ENCODE measurements at places on chromosomes 7 and 10.

DNA sequence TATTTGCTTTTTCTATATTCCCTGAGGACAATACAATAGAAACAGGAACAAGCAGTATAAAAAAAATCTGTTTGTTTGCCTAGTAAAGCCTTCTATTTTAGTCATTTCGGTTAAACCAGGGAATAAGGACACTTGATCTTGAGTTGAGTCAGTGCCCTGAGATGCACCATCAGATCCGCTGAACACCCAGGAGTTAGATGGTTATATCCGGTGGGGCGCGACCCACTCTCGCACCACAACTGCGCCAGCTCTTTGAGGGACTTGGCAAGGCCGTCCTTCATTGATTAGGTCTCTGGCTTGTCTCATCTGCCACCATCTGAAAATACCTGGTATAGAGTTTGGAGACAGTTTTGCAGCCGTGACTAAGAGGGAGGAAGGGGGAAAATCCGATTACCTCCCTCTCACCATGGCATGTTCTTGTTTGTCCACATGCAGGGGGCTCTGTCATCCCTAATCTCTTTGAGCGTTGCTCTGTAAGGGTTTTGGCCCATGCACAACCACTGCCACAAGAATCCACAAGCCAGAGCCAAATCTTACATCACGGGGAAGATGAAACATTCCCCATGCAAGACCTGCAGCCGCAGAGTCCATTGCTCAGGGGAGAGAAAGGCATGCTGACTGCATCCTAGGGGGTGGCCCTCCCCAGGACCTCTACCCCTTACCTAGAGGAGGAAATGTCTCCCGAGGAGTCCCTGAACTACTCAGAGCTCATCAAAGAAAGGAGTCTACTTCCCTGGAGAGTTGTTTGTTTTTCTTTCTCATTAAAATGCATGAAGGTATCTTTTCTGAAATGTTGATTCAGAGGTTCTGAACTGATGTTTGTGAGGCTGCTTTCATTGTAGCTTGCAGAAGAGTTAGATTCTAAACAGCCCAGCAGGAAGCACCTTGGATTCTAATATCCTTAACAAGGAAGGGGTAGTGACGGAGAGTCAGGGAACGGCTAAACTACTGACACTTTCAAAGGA is 101.6 kb upstream of the FAM171A1 start:
- DNase-seq = no peak

- DNase-seq = no peak
These were observed 23.1 kb downstream of the MDFIC start for GRCh38 chr7:114944745-114945625.

GRCh38 chr10:13776861-13777311 is 190.1 kb downstream of the PRPF18 start:
- no peak for DNase-seq

DNA sequence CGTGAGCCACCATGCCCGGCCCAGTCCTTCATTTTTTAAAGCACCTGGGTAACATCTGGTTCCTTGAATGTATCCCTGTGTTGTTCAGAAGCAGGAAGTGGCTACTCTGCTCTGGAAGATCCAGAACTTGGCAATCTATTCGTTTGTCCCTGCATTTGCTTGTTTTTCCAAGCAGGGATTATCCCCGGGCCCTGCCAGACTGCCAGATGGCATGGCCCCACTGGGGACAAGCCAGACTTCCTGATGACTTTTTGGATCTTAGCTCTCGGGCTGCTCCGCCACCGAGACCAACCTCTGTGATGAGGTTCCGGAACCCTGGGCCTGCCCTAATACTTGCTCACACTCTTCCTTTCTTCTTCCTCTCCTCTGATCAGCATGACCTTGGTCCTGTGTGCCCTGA is 496.7 kb downstream of the TYW1 start:
- DNase-seq = no peak

DNA sequence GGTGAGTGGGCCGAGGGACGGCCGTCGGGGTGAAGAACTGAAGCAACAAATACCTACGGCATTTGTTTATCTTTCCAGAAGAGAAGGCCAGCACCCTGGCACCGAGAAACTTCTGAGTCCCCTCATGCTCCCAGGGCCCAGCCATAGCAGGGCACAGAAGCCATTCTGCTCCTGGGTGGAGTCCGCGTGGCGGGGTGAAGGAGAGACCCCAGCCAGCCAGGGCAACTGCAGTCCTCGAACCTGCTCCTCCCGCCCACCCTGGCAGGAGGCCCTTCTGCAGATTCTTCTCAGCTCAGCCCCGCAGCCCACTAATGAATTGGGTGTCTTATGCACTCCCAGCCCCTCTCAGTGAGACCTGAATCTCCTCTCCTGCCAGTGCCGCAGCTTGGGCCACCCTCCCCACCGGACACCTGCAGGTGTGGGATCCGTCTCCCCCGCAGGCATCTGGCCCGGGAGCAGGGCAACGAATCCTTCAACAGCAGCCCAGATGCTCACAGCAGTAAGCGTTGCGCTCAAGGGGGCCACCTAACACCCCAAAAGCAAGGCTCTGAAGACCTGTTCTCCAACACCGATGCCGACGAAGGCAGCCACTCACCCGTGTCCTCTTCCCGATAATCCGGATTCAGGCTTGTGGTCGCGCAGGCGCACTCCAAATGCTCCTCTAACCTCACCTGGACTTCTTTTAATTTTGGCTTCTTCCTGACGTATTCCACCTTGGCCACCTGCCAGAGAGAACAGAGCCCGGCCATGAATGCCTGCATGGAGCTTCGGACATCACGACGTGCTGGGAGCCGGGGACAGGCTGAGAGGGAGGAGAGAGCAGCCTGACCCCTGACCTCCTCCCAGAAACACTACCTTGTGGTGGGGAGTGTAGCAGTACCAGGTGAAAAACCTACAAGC is 18.9 kb downstream of the PDGFA start:
- no peak for DNase-seq

DNA sequence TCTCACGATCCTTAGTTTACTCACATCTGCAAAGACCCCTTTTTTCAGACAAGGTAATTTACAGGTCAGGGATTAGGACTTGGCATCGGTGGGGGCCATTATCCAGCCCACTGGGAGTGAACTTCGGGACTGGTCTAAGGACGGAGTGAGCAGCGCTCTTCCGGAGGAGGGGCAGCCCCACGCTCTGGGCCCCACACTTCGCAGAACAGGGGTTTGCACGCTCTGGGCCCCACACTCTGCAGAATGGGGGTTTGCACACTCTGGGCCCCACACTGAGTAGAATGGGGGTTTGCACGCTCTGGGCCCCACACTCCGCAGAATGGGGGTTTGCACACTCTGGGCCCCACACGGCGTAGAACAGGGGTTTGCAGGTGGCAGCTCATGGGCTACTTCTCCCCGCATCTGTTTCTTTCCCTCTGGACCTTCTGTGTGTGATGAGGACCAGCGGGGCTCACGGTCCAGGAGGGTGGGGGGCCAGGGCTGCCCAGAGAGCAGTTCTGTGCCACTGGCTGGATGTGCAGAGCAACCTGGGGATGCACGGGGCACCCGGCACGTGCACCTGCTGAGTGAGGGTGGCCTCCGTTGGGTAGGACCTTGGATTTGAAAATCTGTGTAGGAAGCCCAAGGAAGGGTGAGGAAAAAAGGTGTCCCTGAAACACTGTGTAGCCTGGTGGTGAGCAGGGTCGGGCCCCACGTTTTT is 134.8 kb downstream of the WDR37 start:
- no peak for DNase-seq

DNA sequence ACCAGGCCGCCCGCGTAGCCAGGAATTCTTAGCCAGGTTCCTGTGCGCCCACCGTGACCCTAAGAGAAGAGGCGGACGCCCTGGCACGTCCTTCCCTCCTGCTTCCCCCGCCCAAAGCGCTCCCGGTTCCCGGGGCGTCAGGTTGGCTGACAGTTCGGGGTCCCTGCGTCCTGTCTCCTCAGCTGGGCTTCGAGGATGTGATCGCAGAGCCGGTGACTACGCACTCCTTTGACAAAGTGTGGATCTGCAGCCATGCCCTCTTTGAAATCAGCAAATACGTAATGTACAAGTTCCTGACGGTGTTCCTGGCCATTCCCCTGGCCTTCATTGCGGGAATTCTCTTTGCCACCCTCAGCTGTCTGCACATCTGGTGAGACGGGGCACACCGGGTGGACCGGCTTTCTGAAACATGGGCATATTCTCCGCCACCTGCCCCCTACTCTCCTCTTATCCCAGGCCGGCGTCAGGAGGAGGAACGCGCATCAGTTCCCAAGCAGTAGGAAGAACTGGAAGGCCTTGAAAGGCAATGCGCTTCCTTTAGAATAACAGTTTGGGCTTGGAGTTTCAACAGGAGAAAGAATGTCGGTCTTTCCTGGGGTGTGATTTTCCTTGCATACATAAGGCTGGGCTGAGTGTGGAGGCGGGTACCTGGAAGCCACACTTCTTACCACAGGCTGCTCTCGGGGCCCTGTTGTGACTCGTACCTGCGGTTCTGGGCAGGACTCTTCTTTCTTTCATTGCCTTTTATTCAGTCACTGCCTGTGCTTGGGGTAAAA is 728 bp downstream of the CAV2 start:
- DNase-seq = no peak

- DNase-seq = no peak
These were observed 13.5 kb downstream of the CHST15 start for GRCh38 chr10:124079864-124080263.

DNA sequence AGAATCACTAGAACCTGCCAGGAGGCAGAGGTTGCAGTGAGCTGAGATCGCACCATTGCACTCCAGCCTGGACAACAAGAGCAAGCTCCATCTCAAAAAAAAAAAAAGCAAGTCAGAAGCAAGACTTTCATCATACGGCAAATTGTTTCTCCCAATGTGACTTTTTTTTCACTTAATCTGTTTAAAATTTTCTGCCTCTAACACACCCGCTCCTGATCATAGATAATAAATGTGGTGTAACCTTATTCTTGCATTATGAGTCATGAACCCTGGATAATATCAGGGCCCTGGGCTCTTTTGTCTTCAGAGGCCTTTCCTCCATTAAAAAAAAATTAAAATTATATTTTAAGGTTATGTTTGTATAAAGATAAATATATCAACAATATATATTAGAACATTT is 111.4 kb upstream of the JCAD start:
- no peak for DNase-seq

DNA sequence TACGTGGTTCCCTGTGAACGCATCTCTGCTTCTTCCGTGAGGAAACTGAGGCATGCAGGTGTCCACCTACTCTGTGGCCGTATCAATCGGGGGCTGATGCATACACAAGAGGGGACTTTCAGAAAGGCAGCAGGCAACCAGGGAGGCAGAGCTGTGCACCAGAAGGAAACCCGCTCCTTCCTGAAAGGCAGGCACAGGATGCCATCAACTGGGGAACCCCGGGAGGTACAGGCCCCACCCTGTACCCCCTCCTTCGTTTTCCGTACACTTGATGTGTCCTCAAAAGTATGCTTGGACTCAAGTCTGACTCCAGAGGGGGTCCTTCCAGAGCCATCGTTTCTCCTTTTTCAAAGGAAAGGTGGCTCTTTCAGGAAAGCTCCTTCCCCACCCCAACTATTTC is 59.5 kb downstream of the ASB13 start:
- DNase-seq = no peak

GRCh38 chr10:86267286-86268195 is 99.1 kb downstream of the GRID1 start:
- no peak for DNase-seq

GRCh38 chr10:28924717-28925116 is 247.4 kb downstream of the BAMBI start:
- DNase-seq = no peak

DNA sequence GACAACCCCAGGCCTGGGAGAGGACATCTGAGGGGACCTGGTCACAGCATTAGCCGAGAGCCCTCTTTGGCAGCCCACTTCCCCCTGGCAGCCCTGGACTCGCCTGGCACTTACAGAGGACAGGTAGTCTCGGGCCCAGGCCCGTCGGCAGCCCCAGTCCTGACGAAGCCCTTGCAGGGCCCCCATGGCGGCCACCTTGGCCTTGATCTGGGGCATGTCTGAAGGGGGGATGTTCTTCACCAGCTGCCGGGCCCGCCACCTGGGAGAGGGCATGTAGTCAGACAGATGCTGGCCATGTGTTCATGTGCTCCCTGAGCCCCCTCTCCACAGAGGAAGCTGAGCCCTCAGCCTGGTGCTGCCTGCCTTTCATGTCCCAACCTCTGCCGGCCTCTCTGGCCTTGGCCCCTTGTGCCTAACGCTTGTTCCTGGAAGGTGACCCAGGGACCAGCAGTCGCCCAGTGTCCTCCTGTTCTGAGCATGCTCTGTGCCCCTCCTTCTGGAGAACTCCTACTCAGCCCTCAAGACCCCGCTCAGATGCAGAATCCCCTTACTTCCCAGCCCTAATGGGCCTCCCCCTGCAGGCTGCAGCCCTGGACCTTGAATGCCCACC is 13.9 kb downstream of the MYO1G start:
- no peak for DNase-seq

DNA sequence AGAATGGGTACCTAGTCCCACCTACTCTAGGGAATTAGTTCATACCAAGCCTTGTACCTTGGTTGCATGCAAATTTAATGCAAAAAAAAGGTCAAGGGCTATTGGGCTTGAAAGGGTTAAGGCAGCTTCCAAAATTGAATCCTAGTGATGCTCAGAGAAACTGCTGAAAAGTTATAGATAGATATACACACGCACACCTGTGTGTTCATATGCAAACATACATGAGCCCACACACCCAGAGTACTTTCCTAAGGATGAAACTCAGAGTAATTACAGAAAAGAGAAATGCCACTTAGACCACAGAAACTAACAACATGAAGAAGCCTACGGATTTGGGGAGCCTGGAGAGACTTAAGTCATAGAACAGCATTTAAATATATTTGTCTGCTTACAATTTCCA is 1.5 kb downstream of the SLC25A13 start:
- no peak for DNase-seq

DNA sequence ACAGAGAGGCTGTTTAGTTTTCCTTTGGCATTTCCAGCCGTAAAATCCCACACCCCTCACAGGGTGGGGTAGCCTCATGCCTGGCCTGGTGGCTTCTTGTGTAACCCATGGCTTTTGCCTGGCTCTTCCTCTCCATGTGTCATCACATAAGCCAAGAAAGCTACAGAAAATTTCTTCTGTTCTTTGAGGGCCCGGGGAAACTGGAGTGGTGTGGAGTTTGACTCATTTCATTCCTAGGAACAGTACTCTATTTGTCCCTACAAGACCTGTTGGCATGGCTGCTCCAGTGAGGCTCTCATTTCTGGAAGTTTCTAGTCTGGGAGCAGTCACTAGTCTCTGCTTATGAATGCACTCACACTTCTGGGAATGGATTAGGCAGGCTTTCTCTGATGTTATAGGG is 523.9 kb downstream of the SUGCT start:
- DNase-seq = no peak

DNA sequence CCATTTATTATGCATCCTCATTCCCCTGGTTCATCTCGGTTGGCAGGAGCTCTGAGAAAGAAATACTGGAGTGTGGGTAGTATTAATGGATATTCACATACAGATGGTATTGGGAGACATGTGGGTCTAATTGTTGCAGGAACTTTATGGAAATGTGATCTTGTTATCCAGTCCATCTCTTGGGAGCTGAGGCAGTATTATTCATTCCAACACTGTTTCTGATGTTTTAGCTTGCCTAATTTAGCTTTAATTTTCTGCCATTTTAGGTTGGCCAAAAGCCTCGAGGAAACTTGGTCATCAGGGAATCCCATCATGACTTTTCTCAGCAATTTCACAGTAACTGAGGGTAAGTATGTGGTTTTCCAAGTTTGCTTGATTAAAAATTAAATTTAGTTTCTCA is 125.7 kb downstream of the ABCA13 start:
- DNase-seq = no peak
